Mesenteric fat pad (tissue), 1 donor: ENCODE measurements at places on chromosomes 1 and 21. TPM values are rescaled to one million over a fixed set of nuclear protein-coding genes. Genes with fewer than 3 reads are reported as not detected.

Gene FCGR3B
- 10.9 TPM for total RNA-seq

Gene C1orf226
- total RNA-seq = 1.6 TPM

Gene DCLRE1B
- total RNA-seq = 5.8 TPM

Gene CYYR1
- total RNA-seq = 26.0 TPM

DNA sequence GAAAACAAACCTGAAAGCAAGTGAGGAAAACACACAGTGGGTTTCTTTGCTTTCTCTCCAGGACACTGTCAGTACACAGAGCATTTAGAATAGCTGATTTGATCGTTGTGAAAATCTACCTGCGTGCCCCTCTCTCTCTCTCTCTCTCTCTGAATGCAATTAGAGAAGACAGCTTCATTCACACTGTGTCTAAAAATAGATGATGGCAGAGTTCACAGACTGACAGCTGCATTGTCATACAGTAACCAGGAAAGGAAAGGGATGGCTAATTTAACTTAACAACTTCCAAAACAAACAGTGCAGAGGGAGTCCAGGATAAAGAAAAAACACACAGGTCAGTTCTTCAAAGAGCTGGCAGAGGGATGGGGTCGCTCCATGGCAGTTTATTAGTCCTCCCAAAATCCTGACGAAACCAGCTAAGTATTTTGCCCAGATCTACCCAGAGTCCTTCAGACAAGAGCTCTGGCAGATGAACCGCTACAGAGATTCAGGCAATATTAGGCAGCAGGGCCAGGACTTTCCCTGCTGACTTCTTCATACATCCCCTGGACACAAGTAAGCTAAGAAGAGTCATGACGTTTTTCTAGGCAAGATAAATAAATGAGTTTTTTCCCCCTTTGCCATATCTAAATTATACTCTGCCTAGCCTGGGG lies 58.9 kb downstream of the WLS start:
- DNase-seq = no peak

- DNase-seq = no peak
Measured at GRCh38 chr1:243520831-243521230, 265.0 kb downstream of the SDCCAG8 start.

GRCh38 chr21:44425307-44425894 lies 29.9 kb upstream of the LRRC3 start:
- peak; percentile 88 for DNase-seq

GRCh38 chr1:63688302-63688890 lies 85.4 kb upstream of the ROR1 start:
- no peak for DNase-seq

GRCh38 chr1:75394386-75395139 lies 216.4 kb downstream of the SLC44A5 start:
- no peak for DNase-seq

GRCh38 chr1:4736254-4736653 lies 81.8 kb downstream of the AJAP1 start:
- no peak for DNase-seq

GRCh38 chr1:160862203-160863060 lies at the start of gene CD244:
Gene CD244 (minus strand): TSS chr1:160862887. CDS start chr1:160862677, 210 bp downstream.
- no peak for DNase-seq

DNA sequence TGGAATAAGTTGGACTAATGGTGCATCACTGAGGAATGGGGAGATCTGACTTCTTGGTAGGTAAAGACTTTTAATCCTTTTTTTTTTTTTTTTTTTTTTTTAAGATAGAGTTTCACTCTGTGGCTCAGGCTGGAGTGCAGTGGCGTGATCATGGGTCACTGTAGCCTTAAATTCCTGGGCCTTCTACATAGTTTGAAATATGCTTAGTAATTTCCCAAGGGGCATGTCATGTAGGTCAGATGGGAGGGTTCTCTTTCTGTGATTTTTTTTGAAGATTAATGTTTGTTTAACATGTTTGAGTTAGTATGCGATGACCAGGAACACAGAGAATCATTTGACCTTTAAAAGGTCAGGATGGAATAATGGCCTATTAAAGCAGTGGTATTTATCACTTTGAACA lies 129.1 kb downstream of the S1PR1 start:
- no peak for DNase-seq

DNA sequence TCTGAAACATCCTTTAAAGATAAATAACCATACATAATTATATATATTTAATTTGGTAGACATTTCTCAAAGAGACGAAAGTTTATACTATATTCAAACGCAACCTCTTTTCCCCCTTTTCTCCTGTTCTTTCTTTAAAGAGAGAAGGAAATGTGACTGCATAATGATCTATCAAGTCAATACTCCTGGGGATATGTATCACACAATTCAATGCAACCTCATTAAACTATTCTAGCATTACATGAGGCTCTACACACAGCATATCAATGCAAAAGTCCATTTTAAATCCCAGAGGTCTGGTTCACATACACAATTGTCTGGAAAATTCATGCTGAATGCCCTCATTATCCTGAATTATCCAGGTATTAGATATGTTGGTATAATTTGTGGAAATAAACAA lies 330.7 kb downstream of the LMX1A start:
- no peak for DNase-seq

DNA sequence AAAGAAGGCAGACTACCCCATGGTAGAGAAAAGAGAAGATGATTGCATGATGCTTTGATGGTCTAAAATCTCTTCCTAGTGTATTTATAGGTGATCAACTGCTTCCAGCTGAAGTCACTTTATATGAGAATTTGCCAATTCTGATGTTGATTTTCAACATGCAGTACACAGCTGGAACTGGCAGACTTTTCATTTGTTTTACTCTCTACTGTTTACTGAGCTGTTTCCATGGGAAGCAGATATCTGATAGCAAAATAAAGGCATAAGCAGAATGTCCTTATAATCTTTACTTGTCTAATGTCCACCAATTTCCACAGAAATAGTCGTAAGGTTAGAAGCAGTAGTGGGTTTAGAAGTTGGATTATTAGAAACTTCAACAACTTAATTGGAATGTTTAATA lies 74.9 kb downstream of the SYDE2 start:
- no peak for DNase-seq

DNA sequence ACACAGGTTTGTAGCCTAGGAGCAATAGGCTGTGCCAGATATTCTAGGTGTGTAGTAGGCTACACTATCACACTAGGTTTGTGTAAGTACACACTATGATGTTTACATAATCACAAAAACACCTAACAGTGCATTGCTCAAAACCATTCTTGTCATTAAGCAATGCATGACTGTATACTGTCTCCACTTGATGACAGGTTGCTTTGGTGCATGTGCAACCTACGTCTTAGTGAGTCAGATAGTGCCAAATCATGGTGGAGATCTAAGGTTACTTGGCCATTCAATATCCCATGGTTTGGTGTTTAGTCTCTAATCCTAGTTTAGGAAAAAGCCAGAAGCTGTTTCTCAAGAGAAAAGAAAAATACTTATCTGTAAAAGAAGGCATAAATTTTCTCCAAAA lies 181.1 kb downstream of the KCNK2 start:
- no peak for DNase-seq
